ENCODE measurements at places on chromosomes 6 and 20. TPM values are rescaled to one million over a fixed set of nuclear protein-coding genes. Genes with fewer than 3 reads are reported as not detected.

ZNF831 gene
- total RNA-seq, result 6.3 TPM

ARFGEF3 gene
- not detected for total RNA-seq

SIM1 gene
- not detected for total RNA-seq

DDX43 gene
- total RNA-seq, result not detected

GATA5 gene
- total RNA-seq, result not detected

PPP1R3G gene
- total RNA-seq, result not detected

RHAG gene
- not detected for total RNA-seq

PPP1R16B gene
- 45.4 TPM for total RNA-seq

KIF25 gene
- total RNA-seq, result not detected

PDYN gene
- not detected for total RNA-seq

CGA gene
- total RNA-seq, result not detected

CASS4 gene
- total RNA-seq, result 0.18 TPM

HLA-DOB gene
- total RNA-seq, result 69.3 TPM

FAM229B gene
- total RNA-seq, result 6.2 TPM

VSX1 gene
- not detected for total RNA-seq

ENPP3 gene
- 1.3 TPM for total RNA-seq

ROMO1 gene
- total RNA-seq, result 109 TPM

TRIM10 gene
- not detected for total RNA-seq

SRMS gene
- total RNA-seq, result not detected

MCUR1 gene
- 31.1 TPM for total RNA-seq

NHSL1 gene
- total RNA-seq, result 12.7 TPM

GGTLC1 gene
- total RNA-seq, result not detected

TMEM200A gene
- not detected for total RNA-seq

SMPD2 gene
- 14.3 TPM for total RNA-seq

SNPH gene
- total RNA-seq, result not detected

ACTL10 gene
- 5.1 TPM for total RNA-seq

GJE1 gene
- not detected for total RNA-seq

SLC25A27 gene
- 203 TPM for total RNA-seq

ADGRF4 gene
- not detected for total RNA-seq

ID4 gene
- 2.5 TPM for total RNA-seq

CNR1 gene
- 246 TPM for total RNA-seq

CENPQ gene
- 12.2 TPM for total RNA-seq

C6orf52 gene
- total RNA-seq, result 1.0 TPM

TP53TG5 gene
- not detected for total RNA-seq

HEY2 gene
- total RNA-seq, result 1.3 TPM

CCDC170 gene
- total RNA-seq, result not detected
